GM12878 (cell line): ENCODE measurements at places on chromosomes 2 and 18.
A peak's percentile ranks its signal among the peaks of the same experiment; 100 is the strongest.

- DNase-seq: no peak
These were observed 76.8 kb downstream of the SOWAHC start for GRCh38 chr2:109690822-109691541.

GRCh38 chr2:19837235-19837766 is 64.5 kb downstream of the TTC32 start:
- no peak for DNase-seq

DNA sequence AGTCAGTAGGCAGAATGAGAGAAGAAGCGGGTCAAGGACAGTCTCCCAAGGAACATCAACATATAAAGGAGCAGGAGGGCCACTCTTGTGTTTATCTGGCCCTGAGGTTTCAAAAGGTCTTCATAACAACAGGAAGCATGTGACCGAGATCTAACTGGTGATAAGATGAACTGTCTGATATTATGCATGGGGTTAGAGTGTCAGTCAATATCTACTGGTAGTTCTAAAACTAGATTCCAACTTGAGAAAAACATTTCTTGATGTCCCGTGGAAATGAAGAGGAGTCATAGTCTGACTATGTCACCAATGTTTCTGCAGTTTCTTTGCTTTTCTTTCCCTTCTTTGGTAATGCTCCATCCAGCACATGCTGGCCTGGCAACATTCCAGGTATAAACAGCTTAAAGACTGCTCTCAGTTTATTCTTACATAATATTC is 77.5 kb upstream of the ITPRID2 start:
- DNase-seq: no peak

GRCh38 chr18:43222501-43222900 is 54.8 kb downstream of the SYT4 start:
- no peak for DNase-seq

DNA sequence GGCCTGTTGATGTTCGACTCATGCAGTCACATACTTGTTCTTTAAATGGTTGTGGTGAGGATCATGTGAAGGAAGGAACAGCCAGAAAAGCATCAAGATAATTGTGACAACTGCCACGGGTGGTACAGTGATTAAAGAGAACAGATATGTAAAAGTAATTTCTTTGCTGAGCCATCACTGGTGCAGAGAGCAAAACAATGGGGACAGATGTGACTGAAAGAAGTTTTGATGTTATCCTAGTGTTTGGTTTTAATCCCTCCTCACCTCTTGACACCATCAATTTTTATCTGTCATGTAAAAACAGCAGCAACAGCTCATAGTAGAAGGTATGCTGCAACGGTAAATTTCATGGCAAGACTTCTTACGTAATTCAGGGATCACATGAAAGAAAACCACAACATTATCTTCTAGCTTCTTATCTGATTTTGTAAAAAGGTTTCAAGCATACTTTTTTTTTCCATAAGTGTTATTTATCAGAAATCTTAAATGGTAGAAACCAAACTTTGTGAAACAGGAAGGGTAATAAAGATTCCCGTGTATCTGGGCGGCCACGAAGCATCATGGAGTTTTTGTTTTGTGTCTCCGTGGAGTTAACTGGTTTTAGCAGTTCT is 65.2 kb downstream of the PLCL1 start:
- no peak for DNase-seq

- DNase-seq: no peak
These were observed 76.5 kb downstream of the ZNF521 start for GRCh38 chr18:25275412-25276001.

DNA sequence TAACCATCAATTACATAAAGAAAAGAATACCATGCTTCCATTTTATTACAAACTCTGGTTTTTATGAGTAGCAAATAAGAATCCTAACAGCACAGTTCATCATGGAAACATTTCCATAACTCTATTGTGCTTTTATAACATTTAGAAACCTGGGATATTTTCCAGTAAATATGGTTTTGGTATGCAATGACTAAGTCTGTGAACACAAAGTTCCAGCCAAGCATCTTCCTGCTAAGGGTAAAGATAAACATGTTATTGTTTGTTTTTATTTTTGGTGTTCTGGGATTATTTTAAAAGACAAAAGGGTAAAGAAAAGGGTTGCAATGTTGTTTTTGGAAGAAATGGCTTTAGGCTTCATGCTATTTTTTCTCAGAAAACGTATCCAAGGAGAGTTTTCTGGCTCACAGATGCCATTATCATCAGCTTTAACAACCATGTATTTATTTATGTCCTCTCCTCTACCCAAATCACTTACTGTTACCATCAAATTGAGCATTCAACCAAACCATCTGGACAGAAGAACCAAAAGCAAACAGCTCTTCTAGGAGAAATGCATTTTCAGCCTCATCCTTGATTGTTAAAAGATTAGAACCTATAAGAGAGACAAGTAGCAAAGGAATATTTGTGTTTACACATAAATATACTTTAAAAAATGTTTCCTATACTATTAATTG is 116.0 kb downstream of the PLA2R1 start:
- DNase-seq: no peak

DNA sequence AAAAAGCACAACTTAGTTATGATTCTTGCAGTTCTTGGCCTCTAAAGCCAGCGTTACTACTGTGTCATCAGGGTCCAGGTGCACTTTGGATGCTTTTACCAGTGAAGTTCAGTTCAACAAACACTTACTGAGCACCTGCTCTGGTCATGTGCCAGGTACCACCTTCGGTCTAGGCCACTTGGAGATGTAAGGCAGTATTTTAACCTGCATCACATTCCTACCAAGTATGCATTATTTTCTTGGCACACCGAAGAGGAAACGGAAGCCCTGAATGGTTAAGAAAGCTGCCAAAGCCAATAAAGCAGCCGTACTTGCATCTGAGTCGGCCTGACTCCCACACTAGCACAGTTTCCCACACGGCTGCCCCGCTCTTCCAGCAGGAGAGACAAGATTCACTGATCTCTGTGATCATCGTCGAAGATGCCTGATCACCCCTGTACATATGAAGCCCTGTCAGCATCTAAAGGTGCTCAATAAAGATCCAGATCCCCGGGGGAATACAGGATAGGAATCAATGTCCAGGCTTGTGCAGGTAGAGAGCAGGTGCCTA is 427.1 kb downstream of the EIPR1 start:
- DNase-seq: no peak

- DNase-seq: no peak
These were observed 686 bp downstream of the UBXN4 start for GRCh38 chr2:135742325-135742757.

- no peak for DNase-seq
These were observed 2.8 kb downstream of the SPR start for GRCh38 chr2:72889991-72890390.

GRCh38 chr18:57909620-57910019 is 106.5 kb upstream of the ATP8B1 start:
- no peak for DNase-seq

GRCh38 chr2:218679119-218679518 is 7.2 kb downstream of the STK36 start:
- DNase-seq: no peak

DNA sequence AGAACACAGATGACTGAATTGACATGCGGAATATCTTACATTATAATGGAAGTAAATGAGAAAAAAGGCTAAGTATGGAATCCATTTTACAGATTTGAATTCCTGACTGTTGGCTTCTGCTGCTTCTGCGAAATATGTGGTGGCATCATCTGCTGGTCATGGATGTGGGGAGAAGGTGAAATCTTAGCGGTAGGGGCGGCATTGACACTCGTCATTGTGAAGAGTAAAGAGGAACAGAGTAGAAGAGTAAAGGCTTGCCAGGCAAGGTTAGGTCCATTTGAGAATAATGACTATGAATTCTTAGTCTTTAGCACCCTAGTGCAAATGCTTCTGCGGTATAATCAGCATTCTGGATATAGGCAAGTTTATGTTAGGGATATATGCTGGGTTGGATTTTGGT is 32.4 kb downstream of the ACTR3 start:
- no peak for DNase-seq

- peak; percentile 4 for DNase-seq
These were observed 384.3 kb upstream of the SYT4 start for GRCh38 chr18:43661570-43661969.
